ENCODE measurements at places on chromosomes 6 and 20.
A peak's percentile ranks its signal among the peaks of the same experiment; 100 is the strongest.

DNA sequence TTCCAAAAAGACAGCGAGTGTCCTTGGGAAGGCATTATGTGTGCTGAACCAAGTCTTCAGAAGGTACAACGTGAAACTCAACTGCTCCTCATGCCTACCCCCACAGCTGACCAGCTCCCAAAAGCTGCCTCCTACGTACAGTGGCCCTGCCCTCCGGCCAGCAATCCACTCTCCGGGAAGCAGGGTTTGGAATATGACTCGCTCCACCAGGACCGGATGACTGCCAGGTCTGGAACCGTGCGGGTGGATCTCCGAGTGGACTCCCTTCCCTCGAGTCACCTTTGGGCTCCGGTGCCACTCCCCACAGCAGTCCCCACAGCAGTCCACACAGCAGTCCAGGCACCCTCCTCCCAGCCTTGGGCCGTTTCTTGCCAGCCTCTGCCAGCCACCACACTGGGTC lies 4.3 kb downstream of the ZBTB46 start:
- ATAC-seq, result no peak

DNA sequence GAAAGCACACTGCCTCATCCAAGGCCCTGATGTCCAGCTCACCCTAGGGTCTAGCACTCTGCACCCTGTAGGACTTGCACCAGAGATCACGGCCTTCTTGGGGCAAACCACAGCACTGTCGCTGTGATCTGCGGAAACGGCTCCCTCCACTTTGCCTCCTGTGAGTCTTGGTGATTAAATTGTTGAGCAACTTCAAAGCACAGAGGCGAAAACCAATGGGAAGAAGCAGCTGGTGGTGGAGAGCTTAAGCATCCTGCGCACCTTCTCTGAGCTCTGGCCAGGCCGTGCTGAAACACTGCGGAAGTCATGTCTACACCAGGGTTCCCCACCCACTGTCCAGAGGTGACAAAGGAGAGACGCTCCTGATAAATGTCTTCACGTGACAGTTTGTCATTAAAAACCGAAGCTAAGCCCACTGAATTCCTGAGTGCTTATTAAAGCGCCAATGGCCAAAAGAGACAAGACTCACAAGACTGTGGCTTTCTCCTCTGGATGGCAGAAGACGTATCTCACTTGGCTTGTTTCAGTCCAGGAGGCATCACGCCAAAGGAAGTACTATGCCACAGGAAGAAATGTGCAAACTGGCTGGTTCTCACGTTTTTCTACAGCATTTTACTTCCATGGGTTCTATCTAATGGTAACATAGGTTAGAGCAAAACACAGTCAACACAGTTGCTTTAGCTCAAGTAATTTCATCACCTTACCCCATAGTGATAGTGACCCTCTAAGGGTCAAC lies 3.1 kb downstream of the RAMACL start:
- ATAC-seq, result no peak

DNA sequence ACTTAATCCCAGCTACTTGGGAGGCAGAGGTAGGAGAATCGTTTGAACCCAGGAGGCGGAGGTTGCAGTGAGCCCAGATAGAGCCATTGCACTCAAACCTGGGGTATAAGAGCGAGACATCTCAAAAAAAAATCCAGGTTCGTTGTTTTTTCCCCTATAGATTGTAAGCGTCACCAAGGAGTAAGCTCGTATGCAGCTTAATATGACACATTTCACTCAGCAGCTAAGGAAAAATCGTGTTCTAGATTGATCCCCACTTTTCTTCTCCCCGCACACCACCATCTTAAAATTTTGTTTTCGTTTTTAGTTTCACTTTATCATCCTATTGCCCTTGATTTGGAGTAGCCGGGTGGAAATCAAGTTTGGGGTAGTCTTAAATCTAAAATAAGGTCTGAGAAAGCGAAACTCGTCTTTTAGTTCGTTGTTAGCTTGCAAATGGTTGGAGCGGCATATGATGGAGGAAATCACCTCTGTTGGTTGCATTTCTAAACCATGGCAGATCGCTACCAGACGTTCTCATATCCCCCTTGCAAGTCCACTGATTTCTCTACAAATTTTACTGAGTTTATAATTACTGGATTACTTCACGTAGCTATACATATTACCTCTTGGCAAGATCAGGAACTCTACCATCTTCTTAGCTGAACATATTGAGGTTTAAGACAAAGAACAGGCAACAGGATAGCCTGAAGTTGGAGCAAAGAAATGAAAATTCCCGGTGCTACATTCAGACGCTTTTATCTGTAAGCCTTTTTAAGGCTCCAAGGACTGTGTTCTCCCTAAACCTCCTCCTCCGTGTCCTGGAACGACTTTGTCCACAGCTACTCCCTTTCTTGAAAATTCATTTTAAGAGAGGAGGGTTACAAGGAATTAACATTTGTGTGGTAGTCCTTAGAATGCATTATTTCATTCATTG lies 91.1 kb upstream of the BTN3A2 start:
- ATAC-seq, result no peak

DNA sequence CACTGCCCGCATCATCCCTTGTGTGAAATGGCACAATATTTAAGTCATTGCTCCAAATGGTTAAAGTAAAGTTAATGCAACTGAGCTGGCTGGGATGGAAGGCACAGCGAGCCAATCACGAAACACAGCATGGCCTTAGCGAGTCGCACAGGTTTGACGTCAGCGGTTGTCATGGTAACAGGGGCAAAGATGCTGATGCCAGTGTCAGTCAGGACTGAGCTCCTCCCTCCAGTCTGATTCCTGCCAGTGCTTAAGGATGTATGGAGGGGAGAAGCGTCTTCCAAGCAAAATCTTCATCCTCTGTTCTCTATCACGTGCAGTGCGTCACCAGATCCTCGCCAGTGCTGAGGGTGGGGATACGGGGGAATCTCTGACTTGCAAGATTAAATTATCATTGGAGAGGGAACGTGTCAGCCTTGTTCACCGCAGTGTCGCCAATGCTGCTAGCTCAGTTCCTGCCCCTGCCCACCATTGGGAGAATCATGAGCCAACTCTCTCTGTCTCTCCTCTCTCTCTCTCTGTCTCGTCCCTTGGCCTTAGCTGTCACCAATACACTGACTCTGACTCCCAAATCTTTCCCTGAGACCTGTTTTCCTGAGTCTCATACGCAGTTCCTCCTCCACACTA lies 24.5 kb downstream of the TSPYL4 start:
- no peak for ATAC-seq

DNA sequence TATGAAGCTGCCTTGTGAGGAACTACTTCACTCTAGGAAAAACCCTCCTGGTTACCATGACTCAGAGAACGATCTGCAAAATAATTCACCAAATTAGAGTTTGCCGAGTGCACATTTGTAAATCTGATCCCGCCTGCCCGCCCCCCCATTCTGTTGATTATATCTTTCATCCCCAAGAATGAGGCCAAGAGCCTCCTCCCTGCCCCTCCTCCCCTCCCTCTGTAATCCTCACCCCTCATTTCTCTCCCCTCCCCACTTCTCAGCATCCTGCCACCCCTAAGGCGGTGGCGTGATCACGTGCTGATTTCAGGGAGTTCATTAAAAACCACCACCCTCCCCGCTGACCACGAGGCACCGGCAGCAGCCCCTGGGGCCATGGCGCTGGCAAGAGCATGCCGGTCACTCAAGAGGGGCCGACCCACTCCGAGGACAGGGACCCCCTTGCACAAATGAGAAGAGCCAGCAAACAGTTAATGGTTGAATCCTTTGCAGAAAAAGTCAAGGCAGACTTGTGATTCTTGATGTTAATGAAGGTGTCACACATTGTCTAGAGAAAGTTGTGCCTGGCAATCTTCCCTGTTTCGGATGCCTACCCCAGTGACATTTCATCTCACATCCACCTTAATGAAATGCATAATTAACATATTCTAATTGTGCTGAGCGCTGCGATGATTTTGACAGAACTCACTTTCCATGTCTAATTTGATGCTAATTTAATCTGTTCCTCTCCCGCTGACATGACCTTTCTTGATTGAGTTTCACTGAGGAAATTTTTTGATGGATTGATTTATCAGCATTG lies 247.9 kb downstream of the ZNF217 start:
- ATAC-seq, result no peak

DNA sequence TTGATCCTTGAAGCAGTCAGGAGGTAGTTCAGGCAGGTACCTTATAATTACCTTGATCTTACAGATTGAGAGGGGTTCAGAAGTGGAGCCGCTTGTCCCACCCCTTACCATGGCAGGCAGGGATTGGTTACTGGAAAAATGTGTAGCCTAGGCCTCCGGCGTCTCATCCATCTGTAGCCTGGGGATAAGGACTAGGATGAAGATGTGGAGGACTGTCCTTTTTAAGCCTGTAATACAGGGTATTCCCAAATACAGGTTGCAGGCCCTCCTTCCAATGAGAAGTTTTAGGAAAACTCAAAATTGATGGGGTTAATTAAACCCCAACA lies 2.8 kb downstream of the HMGA1 start:
- ATAC-seq, result no peak

GRCh38 chr6:79525272-79526100 lies 11.7 kb downstream of the LCA5 start:
- ATAC-seq, result no peak

- ATAC-seq, result no peak
Observed at GRCh38 chr6:91088515-91088914, 501.6 kb upstream of the MAP3K7 start.

DNA sequence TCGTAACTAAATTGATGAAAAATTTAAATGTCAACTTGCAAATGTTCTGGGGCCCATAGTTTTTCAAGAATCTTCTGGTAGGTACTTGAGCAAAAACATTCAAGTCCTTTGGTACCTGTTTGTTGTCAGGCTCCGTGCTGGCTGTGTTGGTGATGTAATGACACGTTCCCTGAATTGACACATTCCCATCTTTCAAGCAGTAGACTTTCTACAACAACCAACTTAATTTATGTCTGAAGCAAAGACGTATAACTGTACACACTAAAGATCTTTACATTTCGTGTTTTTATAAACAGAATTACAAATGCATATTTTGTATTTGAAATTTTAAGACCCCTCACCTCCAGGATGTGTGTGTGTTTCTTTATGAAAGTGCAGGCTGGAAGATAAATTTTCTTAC lies 49.5 kb downstream of the NCOA3 start:
- no peak for ATAC-seq

DNA sequence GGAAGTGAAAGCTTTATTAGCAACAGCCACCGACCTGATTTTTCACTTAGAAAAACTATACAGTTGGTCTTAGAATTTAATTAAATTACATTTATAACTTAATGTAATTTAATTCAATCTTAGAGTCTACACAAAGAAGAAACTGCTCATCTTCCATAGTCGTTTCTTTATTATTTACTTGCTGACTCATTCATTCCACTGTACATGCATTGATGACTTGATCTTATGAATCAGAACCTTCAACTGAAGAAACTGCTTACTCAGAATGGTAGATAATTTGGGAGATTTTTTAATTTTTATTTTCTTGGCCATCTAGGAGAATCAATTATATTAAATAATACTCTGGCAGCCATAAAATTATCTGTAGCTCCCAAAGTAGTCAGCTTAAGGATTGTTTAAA lies 1021.6 kb upstream of the FLRT3 start:
- no peak for ATAC-seq

DNA sequence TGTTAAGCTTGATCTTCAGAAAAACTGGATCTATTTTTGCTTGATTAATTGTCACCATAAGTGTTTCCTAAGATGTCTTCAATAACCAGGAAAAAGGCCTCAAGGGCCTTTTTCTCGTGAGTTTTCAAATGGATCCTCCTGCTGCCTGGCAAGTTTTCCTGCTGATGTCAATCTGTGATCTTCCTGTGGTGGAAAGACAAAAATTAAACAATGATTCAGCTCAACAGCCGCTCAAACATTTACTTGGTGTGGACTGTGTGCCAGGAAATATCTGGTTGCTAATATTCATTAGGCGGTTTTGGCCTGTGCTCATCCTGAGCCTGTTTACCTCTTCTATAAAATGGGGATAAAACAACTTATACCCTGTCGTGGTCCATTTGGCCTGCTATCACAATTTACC lies 35.4 kb upstream of the SSTR4 start:
- ATAC-seq, result no peak

DNA sequence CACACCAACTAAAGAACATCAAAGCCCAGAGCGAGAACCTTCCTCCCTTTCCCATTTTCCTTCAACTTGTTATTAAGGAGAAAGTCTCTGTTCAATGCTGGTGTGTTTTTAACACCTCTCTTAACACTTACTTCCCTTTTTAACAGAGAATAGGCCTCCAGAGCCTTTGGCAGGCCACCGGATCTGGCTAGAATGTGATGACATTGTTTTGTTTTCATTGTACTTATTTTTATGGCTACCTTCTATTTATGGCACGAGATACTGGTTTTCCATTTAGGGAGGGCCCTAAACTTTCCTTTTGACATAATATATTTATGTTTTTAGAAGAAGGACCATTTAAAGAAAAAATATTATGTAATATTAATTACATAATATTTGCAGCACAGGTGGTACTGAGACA lies 21.6 kb downstream of the TCF15 start:
- no peak for ATAC-seq

DNA sequence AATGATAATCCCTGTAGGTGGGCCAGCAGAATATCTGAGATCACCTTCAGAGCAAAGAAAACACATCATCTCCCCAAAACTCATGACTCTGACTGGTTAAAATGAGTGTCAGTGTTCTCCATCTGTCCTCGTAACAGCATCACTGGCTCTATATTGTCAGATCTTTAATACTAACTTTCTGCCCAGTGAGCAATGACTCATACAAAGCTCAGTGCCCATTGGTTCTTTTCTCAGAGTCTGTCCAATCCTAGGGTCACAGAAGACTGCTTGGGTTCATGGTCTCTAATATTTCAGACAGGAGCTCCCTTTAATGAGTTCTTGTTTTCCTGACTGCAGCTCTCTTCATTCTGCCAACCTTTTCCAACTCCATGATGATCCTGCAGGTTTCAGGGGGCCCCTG lies 36.4 kb downstream of the HLA-DPB1 start:
- ATAC-seq, result peak; percentile 87

DNA sequence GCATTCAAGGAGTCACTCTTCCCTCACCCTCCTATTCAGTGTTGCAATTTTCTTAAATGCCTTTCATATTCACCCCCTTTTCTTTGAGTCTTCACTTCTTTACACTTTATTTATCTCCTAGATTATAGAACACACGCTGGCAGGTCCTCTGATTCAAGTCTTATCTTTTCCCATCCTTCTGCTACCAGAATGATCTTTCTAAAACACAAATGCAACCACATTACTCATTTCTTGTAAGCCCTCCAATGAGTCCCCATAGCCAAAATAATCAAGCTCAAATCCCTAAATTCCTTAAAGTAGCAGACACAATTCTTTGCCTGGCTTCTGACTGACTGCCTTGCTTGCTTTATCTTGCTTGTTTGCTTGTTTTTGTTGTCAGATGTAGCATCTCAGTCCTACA lies 920.0 kb downstream of the TFAP2A start:
- ATAC-seq, result no peak

GRCh38 chr6:37205175-37205996 lies 35.4 kb downstream of the PIM1 start:
- peak; percentile 8 for ATAC-seq

DNA sequence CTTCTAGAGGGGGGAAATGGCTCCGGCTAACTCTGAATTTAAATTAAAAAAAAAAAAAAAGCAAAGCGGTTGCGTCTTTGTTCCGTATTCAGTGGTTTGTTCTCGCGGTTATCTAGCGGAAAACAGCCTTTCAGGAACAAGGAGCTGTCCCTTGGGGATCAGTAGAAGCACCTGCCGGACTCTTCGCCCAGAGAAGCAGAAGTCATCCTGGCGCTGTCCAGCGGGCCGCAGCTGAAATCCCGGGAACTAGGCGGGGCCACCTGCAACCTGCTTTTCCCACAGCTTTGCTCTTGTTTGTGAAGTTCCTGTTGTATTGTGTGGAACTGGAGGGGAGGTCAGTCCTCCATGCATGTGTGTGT lies 43.9 kb upstream of the GJE1 start:
- ATAC-seq, result no peak

- no peak for ATAC-seq
Observed at GRCh38 chr6:165922309-165922794, 245.3 kb downstream of the TBXT start.
